ENCODE measurements at places on chromosomes 3 and 15.
A peak's percentile ranks its signal among the peaks of the same experiment; 100 is the strongest.

DNA sequence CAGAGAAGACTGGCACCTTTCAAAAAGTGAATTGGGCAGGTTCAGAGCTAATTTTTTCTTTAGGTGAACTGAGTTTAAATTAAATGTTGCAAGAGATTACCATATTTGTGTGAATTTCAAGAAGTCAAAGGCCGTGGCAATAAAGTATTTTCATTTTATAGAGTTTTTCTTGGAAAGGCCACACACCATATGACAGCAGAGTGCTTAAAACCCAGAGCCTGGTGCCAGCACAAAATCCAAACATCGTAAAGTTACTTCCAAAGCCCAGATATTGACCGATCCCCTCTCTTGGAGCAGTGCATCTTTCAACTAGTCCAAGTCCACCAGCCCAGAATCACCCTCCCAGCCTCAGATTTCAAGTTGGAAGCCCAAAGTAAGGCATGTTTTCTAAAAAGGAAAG is 164.5 kb downstream of the VGLL4 start:
- no peak for DNase-seq

GRCh38 chr3:42764561-42765295 is 8.3 kb downstream of the CCDC13 start:
- DNase-seq, result no peak

- DNase-seq, result no peak
These were observed 88.9 kb downstream of the AAGAB start for GRCh38 chr15:67165254-67166253.

DNA sequence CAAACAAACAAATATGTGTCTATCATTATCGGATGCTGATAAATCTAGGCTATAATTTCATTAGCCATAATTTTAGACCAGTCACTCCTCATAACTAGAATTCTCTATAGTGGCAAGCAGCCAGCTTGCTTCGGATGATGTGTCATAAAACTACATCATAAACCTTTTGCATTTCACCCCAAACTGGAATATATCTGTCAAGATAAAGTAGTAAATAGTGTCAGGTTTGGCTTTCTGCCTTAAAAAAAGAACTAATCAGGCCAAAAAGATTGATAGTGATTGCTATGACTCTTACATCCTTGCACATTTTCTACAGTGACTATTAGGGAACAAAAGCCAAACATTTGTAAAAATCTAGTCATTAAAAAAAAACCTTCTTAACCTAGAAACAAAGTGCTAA is 51.0 kb downstream of the DPPA2 start:
- DNase-seq, result no peak

GRCh38 chr15:67062369-67062985 is 2.9 kb upstream of the SMAD3 start:
- DNase-seq, result no peak

DNA sequence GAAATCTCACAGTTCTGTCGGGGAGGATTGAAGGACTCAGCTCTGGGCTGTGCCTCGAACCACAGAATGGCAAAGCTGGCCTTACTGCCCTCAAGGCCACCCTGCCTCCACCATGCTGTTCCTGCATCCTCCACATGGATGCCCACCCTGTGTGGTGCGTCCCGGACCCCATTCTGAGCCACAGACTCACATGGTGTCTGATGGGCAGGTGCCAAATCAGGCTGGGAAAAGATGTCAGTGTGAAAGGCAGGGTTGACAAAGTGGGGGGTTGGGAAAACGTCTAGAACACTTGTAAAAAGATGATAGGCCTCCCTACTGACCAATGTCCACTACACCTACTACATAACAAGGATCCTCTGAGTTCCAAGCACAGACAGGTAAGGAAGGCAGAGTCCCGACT is 49.4 kb downstream of the TM2D3 start:
- no peak for DNase-seq

GRCh38 chr3:64939747-64940450 is 252.1 kb upstream of the ADAMTS9 start:
- no peak for DNase-seq

GRCh38 chr3:31790193-31791089 is 190.6 kb downstream of the OSBPL10 start:
- no peak for DNase-seq

- DNase-seq, result peak; percentile 92
These were observed 62.7 kb upstream of the CD47 start for GRCh38 chr3:108153451-108153981.
